ENCODE measurements at places on chromosomes 7 and 10. TPM values are rescaled to one million over a fixed set of nuclear protein-coding genes. Genes with fewer than 3 reads are reported as not detected.

Gene ZFAND2A
- total RNA-seq = 51.4 TPM

Gene ADCK2
- 15.4 TPM for total RNA-seq

DNA sequence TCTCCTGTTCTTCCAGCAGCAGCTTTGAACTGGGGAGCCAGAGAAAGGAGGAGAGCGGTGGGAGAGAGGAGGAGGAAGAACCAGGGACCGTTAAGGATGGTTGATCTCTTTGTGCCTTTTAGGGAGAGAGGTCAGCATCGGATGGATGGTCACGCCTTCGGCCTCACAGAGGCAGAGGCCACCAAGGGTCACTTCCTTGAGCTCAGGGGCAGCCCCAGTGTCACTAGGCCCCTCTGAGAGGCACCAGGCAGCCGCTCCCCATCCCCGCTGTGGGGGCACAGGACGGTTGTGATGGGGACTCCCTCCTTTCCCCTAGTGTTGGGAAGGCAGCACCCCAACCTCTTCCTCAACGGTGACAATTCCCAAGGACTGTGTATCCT is 121.4 kb downstream of the DNAJB6 start:
- DNase-seq = no peak

GRCh38 chr7:3083350-3083749 is 39.7 kb upstream of the CARD11 start:
- no peak for DNase-seq

- DNase-seq = no peak
These were observed 67.8 kb downstream of the TBXAS1 start for GRCh38 chr7:139896831-139897230.

- no peak for DNase-seq
These were observed 70.2 kb upstream of the ITGA8 start for GRCh38 chr10:15789793-15790525.

- DNase-seq = peak; percentile 33
These were observed 21.7 kb upstream of the PFKP start for GRCh38 chr10:3045471-3046209.

DNA sequence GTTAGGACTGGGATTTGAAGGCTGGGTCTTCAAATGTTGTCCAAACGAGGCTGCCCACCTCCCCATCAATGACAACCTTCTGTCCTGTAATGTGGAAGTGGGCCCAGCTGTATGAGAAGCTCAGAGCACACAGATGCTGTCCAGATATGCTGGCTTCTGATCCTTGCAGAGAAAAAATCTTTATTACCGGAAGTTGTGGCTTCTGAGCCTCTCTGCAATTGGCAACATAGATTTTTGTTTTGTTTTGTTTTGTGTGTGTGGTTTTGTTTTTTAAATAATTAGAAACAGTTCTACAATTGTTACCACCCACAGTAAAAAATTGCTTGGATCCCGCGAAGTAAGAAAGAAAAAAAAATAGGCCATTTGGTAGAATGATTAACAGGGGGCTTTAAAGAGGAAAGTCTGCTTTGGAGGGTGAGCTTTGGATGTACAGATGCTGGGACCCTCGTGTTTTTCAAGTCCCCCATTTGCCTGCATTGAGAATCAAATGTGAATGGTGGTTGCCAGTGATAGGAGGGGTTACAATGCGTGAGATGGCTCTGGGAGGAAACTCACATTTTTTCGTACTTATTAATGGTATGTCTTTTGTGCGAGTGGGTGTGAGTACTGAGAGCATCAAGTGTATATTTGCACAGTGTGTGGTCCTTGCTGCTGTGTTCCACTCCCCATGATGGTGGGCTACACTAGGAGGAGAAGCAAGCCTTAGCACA is 153.2 kb downstream of the TCF7L2 start:
- DNase-seq = no peak
